ENCODE measurements at places on chromosomes 4 and X. TPM values are rescaled to one million over a fixed set of nuclear protein-coding genes. Genes with fewer than 3 reads are reported as not detected.

Gene MAGEB17
- total RNA-seq: not detected

Gene TMPRSS11D
- not detected for total RNA-seq

Gene MAD2L1
- total RNA-seq: 92.9 TPM

Gene NHSL2
- total RNA-seq: 0.22 TPM

Gene SMPX
- total RNA-seq: 0.59 TPM

Gene HPGD
- 0.66 TPM for total RNA-seq

Gene SMIM10L2A
- total RNA-seq: 1.5 TPM

Gene SPANXN3
- not detected for total RNA-seq

Gene MAGEE2
- total RNA-seq: not detected

Gene FRG2
- not detected for total RNA-seq

Gene SSX3
- not detected for total RNA-seq

Gene MMAA
- total RNA-seq: 3.6 TPM

- no peak for DNase-seq
These were observed 577 bp upstream of the PIM2 start for GRCh38 chrX:48919360-48919841.

GRCh38 chr4:69909195-69909594 is 21.7 kb upstream of the CSN1S1 start:
- no peak for DNase-seq

GRCh38 chr4:189278597-189279165 is 662.0 kb upstream of the FRG1 start:
- DNase-seq: no peak

GRCh38 chrX:72126539-72127140 is 5.1 kb downstream of the RTL5 start:
- DNase-seq: peak; percentile 45

GRCh38 chr4:26964994-26965393 is 104.4 kb downstream of the STIM2 start:
- DNase-seq: no peak

GRCh38 chr4:6953751-6954380 is 44.2 kb downstream of the TBC1D14 start:
- peak; percentile 54 for DNase-seq

- DNase-seq: no peak
These were observed 10.2 kb downstream of the DCUN1D4 start for GRCh38 chr4:51853027-51853682.

DNA sequence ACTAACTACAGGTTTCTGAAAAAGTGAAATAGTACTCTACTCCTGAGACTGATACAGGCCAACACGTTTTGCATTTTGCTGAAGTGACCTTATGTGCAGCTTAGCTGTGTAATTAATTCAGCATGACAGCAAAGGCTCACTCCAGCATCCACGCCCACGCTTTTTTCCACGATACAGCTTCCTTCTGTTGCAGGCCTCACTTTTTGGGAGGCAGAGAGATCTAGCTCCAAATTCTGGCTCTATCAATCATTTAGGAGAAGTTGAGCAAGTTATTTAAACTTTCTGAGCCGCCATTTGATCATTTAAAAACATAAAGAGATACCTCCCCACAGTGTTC is 160.3 kb downstream of the AFAP1 start:
- DNase-seq: no peak

DNA sequence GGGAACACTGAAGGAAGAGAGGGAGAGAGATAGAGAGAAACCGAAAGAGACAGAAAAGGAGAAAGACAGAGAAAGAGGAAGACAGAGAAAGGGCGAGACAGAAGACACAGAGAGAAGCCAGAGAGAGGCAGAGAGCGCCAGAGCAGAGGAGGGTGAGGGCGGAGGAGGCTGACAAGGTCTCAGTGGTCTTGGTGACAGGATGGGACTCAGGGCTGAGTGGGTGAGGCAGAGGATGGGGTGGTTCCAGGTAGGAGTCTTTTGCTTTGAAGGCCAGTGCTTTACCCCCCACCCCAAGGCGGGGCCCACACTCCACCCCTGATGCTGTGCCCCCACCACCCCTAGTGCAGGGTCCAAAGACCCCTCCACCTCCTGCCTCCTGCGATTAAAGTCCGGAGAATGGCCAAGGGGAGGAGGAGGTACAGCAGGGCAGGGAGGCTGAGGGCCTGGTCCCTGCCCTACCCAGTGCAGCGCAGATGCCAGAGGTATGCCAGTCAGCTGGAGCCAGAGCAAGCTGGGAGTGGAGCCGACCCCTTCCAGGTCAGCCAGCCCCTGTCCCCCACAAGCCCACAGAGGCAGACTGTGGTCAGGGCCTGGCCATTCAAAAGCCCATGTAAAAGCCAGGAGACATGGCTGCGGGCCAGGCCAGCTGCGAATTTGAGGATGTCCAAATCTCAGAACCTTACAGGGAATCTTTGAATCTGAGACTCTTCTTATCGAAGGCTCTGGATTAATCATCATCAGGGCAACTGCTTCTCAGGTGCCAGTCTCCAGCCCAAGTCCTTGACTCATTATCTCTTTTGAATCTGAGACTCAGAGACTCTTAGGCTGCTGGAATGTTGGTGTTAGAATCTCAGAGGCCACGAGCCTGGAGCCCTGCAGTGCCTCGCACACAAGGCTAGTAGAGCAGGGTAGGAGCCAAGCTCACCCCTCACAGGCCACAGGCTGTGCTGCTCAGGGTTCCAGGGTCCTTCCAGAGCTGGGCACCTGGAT is 758 bp downstream of the IQSEC2 start:
- DNase-seq: no peak

- no peak for DNase-seq
These were observed 104.2 kb downstream of the AFF1 start for GRCh38 chr4:87038837-87039615.

GRCh38 chr4:19155568-19155967 is 1096.1 kb upstream of the SLIT2 start:
- no peak for DNase-seq

- no peak for DNase-seq
These were observed 16.6 kb upstream of the HPGD start for GRCh38 chr4:174538876-174539250.

DNA sequence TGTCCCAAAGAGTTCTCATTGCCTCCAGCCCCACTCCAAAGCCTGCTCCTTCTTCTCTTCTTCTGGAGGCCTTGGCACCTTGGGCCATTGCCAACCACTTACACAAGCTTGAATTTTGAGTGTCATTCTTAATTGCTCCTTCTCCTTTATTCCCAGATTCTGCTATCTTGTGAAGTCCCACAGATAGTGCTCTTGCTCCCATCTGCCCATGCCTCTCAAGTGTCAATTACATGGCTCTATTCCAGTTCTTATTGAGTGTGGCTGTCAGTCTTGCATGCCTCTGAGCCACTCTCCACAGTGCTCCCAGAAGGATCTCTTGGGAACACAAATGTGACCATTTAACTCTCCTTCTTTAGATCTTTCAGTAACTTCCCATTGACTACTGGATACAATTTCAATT is 117.3 kb upstream of the SFRP2 start:
- no peak for DNase-seq

DNA sequence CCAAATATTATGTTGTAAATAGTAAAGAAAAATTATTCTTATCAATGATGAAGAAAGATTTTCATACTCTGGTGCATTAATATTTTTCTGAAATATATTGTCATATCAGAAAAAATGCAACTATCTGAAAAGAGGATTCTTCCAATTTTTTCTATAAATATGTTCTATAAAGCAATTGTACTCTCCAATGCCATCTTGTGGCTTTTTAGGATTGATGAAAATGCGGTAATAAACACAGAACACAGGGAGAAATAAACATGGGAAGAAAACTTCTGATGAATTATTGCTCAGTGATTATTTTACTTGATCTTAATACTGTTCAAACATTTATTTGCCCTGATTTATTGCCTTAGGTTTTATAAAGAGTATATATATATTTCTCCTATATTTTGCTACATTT is 215.4 kb downstream of the IL1RAPL1 start:
- DNase-seq: no peak

GRCh38 chr4:161817914-161818313 is 345.9 kb downstream of the FSTL5 start:
- DNase-seq: no peak

GRCh38 chrX:103453655-103454054 is 65.6 kb downstream of the RAB40A start:
- no peak for DNase-seq

GRCh38 chr4:39976945-39977488 is 694 bp downstream of the PDS5A start:
- DNase-seq: no peak

GRCh38 chr4:81498551-81499099 is 26.9 kb upstream of the RASGEF1B start:
- DNase-seq: no peak

DNA sequence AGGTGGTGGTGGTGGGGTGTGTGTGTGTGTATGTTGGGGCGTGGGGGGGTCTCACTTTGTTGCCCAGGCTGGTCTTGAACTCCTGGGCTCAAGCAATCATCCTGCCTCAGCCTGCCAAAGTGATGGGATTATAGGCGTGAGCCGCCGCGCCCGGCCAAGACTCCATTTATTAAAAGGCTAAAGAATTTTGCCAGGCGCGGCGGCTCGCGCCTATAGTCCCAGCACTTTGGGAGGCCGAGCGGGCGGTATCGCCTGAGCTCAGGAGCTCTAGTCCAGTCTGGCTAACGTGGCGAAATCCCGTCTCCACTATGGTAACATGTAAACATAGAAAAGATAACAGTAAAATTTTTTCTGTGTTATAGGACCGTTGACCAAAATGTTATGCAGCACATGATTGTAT is 3.7 kb upstream of the UBA1 start:
- DNase-seq: no peak

- peak; percentile 18 for DNase-seq
These were observed 130.6 kb downstream of the SLC7A11 start for GRCh38 chr4:138111462-138112000.

DNA sequence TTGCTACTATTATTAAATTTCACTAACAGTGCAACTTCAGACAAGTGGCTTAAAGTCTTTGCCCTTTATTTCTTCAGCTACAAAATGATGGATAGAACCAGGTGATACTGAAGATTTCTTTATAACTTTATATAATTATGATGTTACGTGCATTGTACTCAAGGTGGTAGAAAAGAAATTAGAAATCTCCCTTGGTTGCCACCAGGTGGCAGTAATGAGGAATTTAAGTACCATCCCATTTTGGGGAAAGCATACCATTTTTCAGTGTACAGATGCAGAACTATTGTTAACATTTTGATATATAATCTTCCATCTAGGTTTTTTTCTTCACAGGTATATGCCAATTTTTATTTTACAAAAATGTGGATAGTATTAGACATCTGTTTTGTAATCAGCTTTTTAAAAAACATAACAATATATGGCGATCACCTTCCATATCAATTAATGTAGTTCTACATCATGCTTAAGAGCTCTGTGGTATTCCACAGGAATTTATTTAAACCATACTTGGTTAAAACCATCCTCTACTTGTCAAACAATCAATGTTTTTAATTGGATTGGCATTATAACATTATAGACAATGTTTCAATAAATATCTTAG is 37.7 kb upstream of the RAB33B start:
- DNase-seq: peak; percentile 34

GRCh38 chr4:152112887-152113286 is 352.1 kb upstream of the GATB start:
- no peak for DNase-seq

GRCh38 chrX:75596178-75596577 is 73.3 kb upstream of the ZDHHC15 start:
- no peak for DNase-seq

DNA sequence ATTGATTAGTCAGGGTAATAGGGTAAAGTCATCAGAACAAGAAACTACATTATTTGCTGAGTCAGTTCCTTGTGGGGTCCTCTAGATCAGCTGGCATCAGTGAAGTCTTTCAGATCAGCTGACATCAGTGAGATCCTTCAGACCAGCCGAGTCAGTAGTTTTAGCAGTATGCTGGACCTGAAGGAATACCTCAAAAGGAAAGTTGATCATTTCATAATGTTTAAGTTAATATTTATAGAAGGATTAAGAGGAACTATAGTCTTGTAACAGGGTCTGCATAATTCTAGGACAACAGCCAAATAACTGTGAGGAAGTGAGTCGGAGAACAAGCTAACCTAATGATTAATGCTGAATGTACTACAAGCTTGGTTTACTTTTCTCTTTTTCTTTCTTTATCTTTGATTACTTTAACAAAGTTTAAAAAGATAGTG is 958 bp upstream of the UGT2B7 start:
- DNase-seq: no peak

- DNase-seq: no peak
These were observed 52.8 kb downstream of the LRBA start for GRCh38 chr4:150962245-150962644.

DNA sequence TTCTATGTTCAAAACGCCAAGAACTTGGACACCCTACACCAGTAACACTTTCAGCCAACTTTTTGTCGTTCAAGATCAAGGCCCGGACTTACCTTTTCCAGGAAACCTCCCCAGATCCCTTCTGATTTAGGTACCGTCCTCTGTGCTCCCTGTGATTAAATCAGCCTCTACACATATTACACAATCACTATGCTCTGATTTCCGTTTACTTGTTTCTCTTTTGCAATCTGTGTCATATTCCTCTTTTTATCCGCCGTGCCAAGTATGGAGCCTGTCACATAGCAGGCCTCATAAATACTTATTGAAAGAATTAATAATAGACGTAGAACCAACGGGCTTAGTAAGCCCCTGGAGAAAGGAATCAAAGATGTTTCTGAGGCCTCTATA is 722 bp upstream of the TMEM33 start:
- no peak for DNase-seq

DNA sequence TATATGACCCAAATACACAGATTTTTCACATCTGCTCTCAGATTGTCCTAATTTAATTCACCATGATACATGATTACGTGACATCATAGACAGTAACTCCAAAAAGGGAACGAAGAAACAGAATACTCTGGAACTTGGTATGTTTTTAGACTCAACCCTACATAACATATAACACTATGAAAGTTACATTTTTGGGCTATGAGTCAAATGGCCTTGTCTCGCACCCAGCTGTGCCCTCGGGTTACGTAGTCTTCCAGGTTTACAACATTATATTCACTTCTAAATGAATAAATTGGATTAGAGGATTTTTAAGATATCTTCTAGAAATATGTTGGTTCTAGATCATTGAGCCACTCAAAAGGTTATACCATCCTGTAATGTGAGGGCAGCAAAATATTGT is 2089.6 kb upstream of the TENM3 start:
- DNase-seq: no peak

DNA sequence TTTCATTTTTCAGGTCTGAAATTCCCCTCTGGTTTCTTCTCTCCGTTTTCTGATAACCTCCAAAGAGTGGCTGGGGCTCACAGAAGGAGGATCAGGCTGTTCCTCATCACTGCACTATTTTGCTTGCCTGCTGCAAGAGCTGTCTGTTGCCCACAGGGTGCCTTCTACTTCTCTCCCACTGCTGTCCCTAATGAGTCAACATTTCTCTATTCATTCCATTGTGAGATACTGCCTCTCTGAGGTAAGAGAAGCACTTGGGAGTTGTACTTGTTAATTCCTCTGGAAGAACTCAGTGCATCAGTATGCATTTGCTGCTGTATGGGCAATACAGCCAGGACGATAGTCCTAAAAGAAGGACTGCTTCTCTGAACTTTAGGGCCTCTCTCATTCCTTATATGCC is 34.8 kb downstream of the CT47B1 start:
- DNase-seq: no peak

DNA sequence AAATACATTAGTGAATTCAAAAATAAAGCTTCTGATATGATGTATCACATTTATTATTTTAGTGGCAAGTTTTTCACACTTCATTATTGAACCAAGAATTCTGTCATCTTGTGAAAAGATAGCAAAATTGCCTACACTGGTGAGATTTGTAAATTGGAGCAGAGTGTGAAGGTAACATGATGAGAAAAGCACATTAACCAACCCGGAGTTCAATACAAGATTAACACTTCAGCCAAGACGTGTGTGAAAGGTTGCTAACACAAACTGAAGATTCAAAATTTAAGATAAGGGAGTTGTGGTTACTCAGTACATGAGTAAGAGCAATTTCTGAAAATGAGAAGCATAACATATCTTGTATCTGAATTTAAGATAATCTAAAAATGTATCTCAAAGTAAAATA is 346.7 kb downstream of the PDHA2 start:
- no peak for DNase-seq
